ENCODE measurements at places on chromosomes 12 and 14. TPM values are rescaled to one million over a fixed set of nuclear protein-coding genes. Genes with fewer than 3 reads are reported as not detected.

SLC6A12 gene
- total RNA-seq: 0.40 TPM

AMN gene
- total RNA-seq: 0.40 TPM

NUMB gene
- 119 TPM for total RNA-seq

- DNase-seq: peak; percentile 70
Observed at GRCh38 chr12:753611-754472, 1.5 kb downstream of the WNK1 start.

DNA sequence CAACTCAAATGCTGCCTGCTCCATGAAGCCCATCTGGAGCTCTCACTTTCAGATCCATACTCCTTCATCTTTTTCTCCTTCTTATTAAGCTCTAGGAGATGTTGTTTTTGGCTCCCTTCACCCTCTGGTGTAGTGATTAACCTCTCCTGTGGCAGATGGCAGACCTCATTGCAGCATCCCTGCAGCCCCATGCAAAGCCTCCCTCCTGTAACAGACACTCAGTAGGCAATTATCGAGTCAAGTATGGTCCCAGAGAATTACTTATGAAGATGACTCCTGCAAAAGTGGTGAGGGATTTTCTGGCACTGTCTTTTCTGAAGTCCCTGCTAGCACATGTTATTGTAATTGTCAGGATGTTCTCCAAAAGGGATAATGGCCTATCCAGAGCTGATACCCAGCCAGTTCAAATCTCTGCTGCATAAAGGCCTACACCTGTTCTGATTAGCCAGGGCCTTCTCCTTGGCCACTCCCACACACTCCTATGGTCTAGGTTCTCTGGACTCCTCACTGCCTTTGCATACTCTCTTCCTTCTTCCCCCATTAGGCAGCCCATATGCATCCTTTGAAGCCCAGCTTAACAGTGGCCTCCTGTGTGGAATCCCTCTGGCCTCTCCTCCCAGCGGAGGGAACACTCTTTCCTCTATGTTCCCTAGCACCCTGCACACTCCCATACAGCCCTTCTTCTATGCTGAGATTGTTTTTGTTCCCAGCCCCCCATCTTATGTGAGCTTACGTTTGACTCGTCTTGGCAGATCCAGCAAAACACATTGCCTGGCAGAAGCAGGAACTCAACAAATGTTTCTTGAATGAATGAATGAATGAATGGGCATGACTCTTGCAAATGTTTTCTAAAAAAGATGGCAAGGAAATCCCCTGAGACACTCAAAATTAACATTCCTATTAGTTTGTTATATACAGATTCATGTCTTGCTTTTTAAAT lies 43.9 kb upstream of the MDM1 start:
- DNase-seq: no peak

GRCh38 chr12:468671-469389 lies 9.1 kb downstream of the B4GALNT3 start:
- DNase-seq: no peak

DNA sequence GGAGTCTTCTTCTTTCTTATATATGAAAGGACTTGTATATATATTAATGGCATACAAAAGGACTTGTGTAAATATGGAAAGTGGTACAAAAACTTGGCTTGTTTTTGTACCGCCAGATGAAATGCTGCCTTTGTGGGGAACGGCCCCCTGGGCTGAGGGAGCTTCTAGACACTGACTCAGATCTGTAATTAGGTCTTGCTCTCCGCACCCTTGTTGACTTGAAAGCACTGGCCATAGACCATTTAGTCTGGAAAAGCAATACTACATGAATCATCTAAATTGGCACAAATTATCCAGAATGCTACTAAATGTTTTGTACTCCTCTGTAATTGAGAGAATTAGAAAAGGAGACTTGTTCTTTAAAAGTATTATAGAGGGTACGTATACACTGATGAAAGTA lies 399.9 kb upstream of the RGS6 start:
- DNase-seq: no peak

DNA sequence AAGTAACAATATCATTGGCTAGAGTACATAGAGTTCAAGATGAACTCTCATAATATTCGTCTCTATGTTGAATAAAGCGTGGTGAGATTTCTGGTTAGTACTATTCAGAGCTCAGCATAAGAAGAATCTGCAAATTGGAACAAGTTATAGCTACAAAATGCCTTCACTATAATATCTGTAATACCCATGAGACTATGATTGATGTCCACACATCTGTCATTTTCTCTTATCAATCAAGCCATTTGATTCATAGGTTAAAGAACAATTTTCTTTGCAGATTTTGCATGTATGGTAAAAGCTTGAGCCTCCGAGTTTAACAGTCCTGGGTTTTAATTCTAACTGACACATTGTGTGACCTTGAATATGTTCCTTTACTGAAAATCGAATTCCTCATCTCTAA lies 1.4 kb downstream of the SOCS4 start:
- DNase-seq: no peak

GRCh38 chr14:99538275-99538674 lies 57.1 kb downstream of the CCNK start:
- DNase-seq: no peak

GRCh38 chr12:12927211-12928079 lies 24.5 kb downstream of the GPRC5D start:
- no peak for DNase-seq

DNA sequence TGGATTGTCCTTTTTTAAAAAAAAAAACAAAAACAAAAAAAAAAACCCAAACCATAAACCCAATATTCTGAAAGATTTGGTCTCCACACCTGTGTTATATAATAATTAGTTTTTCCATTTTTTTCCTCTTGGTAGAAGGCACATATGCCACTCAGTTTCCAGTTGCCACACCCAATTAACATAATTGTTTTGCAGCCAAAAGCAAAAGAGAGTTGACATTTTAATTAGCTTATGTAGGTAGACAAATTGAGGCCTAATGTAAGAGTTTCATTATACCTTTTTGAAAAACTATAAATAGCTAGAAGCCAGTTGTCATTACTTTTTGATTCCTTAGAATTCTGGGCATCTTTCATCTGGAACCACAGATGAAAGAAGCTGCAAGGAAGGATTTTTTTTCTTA lies 21.0 kb downstream of the PTPN11 start:
- DNase-seq: no peak

DNA sequence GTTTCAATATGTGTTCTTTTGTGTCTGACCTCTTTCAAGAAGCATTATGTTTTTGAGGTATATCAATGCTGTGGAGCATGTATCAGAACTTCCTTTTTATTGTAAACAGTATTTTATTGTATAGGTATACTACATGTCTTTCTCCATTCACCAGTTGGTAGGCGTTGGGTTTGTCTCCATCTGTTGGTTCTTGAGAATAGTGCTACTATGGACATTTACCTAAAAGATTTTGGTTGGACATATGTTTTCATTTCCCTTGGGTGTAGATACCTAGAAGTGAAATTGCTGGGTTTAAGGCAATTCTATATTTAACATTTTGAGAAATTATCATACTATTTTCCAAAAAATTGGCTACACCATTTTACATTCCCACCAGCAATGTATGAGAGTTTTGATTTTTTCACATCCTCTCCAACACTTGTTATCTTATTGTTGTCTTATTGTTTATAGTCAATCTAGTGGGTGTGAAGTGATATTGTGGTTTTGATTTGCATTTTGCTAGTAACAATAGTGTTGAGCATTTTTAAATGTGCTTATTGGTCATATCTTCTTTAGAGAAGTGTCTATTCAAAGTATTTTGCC lies 409.2 kb downstream of the IPO8 start:
- DNase-seq: no peak

- DNase-seq: no peak
Observed at GRCh38 chr14:55316564-55316963, 45.3 kb downstream of the FBXO34 start.

DNA sequence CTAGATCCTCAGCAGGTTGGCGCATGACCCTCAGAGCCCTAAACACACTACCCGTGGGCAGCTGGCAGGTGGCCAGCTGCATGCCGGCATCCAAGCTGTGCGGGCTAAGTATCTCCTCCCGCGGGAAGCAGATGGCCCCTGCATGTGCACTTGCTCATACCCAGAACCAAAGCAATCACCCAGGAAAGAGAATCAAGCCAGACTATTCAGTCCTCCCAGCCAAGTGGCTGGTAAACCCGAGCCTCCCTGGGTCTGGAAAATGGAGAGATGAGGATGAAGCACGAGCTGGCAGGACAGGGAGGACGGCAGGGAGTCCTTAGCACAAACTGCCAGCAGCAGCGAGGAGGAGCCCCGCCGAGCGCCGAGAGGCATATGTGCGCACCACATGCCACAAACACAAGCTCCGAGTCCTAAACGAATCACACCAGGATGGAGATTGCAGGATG lies 139.7 kb downstream of the RIMBP2 start:
- DNase-seq: no peak

DNA sequence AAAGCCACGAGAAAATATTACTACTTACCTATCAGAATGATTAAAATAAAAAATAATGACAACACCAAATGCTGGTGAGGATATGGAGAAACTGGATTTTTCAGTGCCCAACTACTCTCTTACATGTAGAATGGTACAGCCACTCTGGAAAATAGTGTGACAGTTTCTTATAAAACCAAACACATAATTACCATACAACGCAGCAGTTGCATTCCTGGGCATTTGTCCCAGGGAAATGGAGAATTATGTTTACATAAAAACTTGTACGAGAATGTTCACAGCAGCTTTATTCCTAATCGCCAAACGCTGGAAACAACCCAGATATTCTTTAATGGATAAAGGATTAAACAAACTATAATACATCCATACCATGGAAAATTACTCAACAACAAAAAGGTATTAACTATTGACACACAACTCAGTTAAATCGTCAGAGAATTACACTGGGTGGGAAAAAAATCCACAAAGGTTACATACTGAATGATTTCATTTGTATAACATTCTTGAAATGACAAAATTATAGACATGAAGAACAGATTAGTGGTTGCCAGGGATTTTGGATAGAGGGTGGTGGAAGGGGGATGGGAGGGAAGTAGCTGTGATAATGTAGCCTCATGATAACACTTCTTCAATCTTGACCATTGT lies 35.4 kb downstream of the TAOK3 start:
- DNase-seq: no peak

Data from sciatic nerve (tissue), 2 donors.